ENCODE measurements at places on chromosomes 2 and 18.
A peak's percentile ranks its signal among the peaks of the same experiment; 100 is the strongest.

- DNase-seq, result no peak
Observed at GRCh38 chr2:121103960-121104359, 181.0 kb downstream of the TFCP2L1 start.

DNA sequence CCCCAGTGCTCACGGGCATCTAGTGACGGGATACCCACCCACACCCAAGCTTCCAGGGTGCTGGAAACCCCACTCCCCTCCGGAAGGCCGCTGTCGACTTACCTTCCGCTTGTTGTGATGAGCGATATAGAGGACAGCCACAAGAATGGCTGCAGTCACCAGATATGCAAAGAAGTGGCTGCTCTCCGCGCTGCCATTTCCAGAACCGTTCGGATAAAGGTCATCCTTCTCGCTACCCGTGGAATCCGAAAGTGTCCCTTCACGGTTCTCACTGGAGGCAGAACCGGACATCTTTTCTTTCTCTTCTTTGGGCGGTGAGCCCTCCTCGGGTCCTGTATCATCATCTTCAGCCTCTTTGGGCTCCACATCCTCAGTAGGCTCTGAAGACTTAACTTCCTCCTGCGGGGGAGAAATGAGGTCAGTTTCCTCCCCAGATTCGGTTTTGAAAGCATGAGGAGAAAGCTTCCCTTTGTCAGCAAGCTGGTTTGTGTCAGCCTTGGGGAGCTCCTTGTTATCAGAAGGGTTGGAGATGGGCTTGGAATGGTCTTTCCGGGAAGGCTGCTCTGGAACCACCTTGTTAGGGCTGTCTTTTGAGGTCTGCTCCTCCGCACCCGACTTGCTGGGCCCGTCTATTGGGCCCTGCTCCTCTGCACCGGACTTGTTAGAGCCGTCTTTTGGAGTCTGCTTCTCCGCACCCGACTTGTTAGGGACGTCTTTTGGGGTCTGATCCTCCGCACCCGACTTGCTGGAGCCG, 1.2 kb downstream of the TGOLN2 start:
- DNase-seq, result no peak

GRCh38 chr18:26089293-26090129, 902 bp downstream of the SS18 start:
- no peak for DNase-seq

DNA sequence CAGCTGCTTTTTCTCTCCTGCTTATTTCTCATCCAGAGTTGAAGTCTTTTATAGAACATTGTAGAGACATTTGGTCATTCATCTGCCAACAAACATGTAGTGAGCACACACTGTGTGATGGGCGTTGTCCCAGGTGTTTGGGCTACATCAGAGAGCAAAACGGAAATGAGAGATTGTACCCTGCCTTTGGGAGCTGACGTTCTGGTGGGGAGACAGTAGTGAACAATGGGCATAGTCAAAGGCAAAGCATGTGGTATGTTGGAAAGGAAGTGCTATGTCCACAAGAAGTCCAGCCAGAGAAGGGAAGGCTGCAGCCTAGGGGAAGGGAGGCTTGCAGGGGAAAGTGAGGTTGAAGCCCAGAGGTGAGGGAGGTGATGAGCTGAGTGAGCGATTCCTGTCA, 78.1 kb downstream of the PIEZO2 start:
- DNase-seq, result no peak

- DNase-seq, result no peak
Observed at GRCh38 chr2:5791371-5791770, 99.2 kb downstream of the SOX11 start.

DNA sequence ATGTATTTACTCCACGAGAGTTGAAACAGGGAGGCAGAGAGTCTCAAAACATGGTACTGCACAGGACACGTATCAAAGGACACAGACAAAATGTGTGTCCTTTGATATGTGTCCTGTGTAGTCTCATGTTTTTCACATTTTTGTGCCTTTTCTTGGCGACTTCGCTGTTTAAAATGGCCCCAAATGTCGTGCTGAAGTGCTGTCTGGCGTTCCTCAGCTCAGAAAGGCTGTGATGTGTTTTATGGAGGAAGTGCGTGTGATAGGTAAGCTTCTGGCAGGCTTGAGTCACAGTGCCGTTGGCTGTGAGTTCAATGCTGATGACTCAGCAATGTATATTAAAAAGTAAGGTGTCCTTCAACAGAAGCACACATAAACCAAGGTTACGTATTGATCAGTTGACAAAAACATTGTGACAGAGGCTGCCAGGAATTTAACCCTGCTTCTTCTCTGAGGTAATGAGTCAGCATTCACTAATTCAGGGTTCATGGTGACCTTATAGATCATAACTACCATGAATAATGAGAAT, 78.2 kb downstream of the DYSF start:
- DNase-seq, result no peak

GRCh38 chr2:201261471-201261870, 1.1 kb downstream of the CASP8 start:
- DNase-seq, result no peak

DNA sequence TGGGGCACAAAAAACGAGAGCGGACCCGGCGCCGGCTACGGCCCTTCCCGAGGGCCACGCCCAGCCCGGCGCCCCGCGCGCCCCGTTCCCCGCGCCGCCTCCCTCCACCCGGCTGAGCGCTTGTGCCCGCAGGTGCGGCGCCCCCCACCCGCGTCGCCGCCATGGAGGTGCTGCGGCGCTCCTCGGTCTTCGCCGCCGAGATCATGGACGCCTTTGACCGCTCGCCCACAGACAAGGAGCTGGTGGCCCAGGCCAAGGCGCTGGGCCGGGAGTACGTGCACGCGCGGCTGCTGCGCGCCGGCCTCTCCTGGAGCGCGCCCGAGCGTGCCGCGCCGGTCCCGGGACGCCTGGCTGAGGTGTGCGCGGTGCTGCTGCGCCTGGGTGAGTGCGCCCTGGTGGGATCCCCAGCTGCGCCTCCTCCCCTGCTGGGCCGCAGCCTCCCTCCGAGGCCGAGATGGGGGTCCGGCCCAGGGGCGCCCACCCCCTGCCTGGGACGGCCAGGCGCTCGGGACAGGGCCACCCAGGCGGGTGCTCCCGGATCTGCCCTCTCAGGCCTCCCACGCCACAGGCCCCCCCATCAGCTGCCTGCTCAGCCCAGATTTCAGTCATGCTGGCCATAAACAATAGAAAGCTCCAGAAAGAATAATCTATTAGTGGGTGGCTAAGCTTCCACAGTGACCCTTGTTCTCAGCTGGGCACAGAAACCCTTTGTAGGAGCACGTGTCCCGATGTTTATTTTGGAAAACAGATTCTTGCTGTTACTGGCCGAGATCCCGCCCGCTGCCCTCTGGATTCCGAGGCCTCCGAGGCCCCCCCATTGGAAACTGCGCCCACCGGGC, 997 bp downstream of the BOK start:
- no peak for DNase-seq

DNA sequence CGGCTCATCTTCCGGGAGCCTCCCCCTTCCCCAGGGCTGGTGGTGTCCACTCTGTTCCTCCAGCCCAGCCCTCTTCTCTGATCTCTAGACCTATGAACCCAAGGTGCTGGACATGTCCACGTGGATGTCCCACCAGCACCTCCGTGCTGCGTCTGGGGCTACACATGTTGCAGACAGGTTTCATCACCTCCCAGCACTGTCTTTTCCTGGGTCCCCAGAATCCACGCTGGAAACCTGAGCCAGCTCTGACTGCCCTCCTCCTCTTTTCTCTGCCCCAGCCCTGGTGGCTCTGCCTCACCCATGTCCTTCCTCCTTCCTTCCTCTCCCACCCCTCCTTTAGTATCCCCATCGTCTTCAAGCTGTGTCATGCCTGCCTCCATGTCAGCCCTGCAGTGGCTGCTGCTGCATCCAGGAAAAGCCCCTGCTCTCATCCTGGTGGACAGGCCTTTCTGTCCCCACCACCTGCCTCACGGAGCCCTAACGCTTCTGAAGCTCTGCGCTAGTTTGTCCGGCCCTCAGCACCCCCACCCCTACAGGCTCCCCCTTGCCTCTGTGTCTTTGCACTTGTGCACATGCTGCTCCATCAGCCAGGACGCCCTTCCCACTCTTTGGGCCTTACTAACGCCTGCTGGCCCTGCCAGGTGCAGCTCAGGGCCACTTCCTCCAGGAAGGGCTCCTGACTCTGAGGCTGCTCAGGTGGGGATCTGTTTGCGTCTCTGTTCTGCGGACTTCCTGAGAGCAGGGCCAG, 105.9 kb downstream of the DYSF start:
- DNase-seq, result no peak

- DNase-seq, result no peak
Observed at GRCh38 chr2:156394033-156394741, 42.0 kb upstream of the GPD2 start.

GRCh38 chr2:19362094-19362754, 3.8 kb upstream of the OSR1 start:
- peak; percentile 73 for DNase-seq

GRCh38 chr2:198874472-198874858, 583.3 kb downstream of the SATB2 start:
- DNase-seq, result no peak

DNA sequence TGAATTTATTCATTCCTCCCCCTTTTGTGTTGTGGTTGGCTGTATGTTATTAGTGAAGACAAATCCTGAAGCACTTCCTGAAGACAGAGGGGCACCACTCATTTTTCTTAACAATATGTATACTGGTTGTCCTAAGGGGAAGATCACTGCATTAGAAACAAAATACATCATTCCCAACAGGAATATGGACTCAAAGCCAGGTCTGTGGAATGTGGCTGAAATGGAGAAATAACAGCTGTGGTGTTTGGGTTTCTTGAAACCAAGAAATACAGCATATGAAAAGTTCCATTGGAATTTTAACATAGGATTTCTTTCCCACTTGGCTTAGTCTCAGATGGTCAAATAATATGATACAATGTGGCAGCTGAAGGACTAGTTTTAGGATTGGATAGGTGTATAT, 267.6 kb downstream of the KCNE4 start:
- no peak for DNase-seq

DNA sequence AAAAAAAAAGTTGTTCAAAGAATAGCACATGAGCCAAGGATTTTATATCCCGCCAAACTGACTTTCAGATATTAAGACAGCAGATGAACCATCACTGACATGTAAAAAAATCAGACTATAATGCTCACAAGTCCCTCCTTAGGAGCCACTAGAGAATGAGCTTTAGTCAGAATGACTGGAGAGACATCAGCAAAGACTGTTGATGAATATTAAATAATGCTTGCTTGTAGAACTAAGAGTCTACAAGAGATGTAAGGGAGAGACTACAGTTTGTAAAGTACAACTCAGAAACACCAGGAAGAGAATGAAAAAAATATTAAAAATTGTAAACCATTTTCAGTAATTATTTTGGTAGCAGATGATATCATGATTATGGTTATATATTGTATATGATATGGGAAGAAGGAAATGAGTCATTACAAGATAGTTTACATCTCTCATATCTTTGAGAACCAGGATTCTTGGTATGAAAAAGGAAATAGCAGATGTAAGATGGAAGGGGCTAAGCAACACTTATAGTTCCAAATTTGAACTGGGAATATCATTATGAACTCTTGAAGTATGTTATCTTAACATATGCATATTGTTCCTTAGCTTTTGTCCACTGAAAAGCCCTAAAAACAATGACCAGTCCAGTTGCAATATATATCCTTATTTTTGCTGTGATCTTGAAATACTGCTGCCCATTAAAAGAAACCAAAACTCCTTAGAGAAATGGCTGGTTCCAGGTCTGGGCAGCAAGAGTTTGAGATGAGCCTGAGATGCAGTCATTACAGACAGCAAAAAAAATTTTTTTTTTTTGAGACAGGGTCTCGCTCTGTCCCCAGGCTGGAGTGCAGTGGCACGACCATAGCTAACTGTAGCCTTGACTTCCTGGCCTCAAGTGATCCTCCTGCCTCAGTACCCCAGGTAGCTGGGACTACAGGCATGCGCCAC, 55.7 kb downstream of the PTPN2 start:
- no peak for DNase-seq

DNA sequence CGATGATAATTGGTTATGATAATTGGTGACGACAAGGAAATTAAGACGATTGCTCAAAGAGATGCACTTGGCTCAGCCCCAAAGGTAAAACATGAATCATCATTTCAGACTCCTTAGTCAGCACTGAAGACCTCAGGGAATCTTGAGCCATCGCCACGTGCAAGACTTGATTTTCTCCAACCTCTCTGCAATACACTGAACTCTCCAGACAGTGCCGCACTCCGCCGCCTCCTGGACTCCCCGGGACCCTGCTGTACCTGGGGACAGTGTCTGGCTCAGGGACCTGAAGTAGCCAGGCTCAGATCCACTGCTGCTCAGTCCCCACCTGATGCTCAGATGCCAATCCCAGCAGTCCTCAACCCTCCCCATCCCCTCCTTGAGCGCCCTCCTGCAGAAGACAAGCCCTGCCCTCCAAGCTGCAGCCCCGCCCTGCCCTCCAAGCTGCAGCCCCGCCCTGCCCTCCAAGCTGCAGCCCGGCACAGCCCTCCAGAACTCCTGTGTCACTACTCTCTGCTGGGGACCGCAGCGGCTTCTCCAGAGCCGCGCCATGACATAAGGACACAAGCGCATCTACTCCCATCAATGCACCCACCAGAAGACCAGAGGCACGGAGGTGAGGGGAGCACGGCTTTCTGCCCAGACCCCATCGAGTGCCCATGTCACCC, 1.1 kb downstream of the TMEM18 start:
- peak; percentile 21 for DNase-seq

DNA sequence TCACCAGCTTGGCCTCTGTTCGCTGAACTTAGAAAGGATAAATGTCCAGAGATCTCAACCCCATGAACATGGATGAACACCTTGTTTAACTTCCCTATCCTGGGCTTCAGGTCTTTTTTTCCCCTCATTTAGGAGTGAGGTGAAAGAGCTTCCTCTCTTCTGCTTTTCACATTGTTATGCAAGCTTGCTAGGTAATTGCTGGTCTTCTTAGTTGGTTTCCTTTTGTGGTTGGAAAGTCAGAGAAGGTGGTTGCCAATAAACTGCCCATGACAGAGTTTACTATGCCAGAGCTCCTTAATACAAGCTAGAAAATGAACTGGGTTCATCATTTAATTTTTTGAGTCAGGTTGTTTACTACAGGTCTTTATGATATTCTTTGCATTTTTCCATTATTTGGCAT, 16.6 kb downstream of the SLC9A4 start:
- DNase-seq, result no peak

GRCh38 chr2:76296438-76296837, 585.7 kb upstream of the GCFC2 start:
- DNase-seq, result no peak

DNA sequence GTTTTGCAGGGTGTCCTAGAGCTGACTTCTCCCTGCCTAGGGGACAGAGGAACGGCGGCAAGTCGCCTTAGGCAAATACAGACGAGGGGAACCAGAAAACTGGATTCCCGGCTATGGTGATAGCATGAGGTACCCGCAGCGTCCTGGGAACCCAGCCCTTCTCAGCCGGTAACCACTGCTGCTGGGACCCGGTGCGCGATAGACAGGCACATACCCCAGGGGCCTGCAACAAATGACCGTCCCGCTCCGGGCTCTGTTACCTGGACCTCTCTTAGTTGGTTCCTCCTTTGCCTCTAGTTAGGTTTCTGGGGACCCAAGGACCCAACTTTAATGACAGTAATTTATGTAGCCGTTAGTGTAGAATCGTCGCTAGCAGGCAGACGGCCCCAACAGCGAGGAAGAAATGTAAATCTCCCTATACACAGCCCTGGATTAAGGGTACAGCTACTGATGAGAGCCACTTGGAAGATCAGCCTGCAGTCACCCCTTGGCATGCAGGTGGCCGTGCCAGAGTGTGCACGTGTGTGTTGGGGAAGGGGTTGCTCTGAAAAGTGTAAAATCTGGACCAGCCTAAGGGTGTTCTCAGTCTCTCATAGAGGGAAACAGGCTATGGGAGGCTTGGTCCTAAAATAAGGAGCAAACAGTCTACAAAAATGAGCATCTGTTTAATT, 819 bp upstream of the SERPINE2 start:
- no peak for DNase-seq

All from NCI-H2029 treated with DMSO at 0.1 percent for 48 hours (cell line).